ENCODE measurements at places on chromosomes 6 and 20. TPM values are rescaled to one million over a fixed set of nuclear protein-coding genes. Genes with fewer than 3 reads are reported as not detected.

The MTG2 gene
- 40.7 TPM for total RNA-seq

The PACSIN1 gene
- 0.07 TPM for total RNA-seq

The DCDC2 gene
- 1.9 TPM for total RNA-seq

The DNAAF9 gene
- 6.5 TPM for total RNA-seq

The AVP gene
- not detected for total RNA-seq

The TOX2 gene
- 14.3 TPM for total RNA-seq

The CST7 gene
- total RNA-seq: not detected

The NCOA7 gene
- total RNA-seq: 16.0 TPM

The PDE10A gene
- 22.6 TPM for total RNA-seq

All from A549 treated with AZD2906 at 1 μM for 4 hours (cell line).